ENCODE measurements at places on chromosomes 13 and 19.

DNA sequence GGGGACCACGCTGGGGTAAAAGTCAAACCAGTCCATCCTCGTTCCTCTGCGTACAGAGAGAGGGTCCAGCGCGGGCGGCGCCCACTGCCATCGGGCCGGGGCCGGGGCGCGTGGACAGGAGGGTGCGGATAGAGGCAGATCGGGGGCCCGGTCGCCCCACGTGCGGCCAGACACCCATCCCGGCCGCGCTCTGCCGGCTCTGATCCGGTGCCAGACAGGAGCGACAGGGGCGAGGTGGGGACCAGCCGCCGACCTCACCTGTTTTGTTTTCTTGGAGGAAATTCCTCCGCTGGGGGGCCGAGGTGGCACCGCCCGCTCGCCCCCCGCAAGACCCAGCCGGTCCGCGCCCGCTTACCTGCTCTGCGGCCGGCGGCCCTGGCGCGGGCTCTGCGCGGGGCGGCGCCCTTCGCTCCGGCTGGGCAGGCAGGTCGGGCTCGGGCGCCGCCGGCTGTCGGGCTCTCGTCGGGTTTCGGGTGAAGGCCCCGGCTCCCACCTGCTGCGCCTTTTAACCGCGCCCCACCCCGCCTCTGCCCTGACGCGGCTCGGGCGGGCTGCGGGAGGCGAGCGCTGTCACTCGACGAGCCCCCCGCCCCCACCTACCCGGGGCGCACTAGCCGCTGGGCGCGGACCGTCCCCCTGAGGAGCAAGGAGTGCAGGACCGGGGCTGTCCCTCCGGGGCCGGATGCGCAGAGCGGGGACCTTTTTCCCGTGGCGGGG is at the start of gene GJB6:
TSS of gene GJB6 (minus strand) at position 481 of the 717 bp plus-strand sequence. CDS start 8,839 bp downstream, outside the sequence.
- DNase-seq: no peak

- DNase-seq: no peak
Observed at GRCh38 chr13:30172593-30173302, 134.6 kb downstream of the KATNAL1 start.

- no peak for DNase-seq
Observed at GRCh38 chr19:14059093-14059480, 2.8 kb downstream of the PALM3 start.

GRCh38 chr13:46682707-46683106 is 114.3 kb downstream of the ESD start:
- DNase-seq: no peak

DNA sequence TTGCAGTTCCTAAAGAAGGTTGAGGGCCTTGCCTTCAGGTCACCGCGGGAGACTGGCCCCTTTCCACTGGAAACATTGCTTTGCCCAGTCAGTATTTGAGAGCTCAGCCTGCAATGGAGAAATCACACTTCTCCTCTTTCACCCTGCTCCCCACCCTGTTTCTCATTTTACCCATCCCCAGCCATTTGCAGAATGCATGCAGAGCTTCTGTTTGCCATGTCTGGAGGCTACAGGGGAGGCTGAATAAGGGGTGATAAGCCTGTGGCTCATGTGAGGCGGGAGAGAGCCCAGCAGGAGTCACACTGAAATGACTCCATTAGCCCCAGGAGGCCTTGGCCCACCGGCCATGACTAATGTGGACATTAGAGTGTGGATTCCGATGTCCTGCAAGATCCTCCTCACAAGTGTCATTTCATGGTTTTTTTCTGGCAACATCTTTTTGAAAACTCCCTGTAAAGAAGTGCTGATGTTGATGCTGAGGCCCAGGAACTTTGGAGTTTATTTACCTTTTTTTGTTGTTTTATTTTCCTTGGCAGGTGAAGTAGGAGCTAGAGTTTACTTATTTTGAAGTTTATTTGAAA is 6.3 kb downstream of the SPINT2 start:
- no peak for DNase-seq

DNA sequence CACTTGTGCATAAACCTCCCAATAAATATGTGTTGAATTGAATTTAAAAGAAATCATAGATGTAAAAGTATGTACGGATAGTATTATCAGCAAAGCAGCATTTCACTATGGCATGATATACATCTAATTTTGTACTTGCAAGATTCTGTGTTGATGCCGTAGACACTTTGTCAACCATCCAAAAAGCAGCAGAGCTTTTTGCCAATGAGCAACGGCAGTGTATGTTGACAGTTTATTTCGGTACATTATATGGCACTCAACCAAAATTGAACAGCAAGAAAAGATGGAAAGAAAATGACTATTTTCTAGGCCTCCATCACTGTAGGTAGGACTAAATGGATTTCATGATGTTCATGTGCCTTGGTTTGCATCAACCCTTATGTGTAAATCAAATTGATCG is 543.7 kb downstream of the DACH1 start:
- no peak for DNase-seq

GRCh38 chr13:36132376-36132775 is 1.2 kb upstream of the DCLK1 start:
- no peak for DNase-seq

DNA sequence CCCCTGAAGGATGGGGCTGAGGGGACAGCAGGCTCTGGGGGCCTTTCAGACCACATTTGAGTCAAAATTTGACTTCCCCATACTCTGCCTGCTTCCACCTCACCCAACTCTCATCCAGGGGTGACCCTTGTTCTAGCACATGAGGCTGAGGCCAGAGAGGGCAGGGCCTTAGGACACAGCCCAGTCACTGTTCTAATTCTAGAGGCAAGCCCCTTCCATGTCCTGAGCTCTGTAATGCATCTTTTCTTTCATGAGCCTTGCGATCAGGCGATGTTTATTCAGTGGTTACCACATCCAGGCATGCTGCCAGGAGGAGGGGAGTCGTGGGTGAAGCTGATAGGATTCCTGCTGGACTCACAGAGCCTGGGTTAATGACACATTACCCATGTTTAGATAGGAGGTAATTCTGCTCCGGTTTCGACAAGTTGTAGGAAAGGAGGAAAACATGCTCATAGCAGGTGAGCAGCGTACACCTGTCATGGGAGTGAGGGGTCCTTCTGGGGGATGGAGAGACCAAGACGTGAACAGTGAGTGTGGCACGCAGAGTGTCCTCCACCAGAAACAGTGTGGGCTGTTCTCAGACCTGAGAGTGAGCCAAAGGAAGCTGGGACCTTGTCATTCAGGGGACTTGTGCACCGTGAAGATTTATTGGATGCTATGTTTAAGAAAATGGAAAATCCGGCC is 9.3 kb downstream of the RPS9 start:
- peak; percentile 58 for DNase-seq

- DNase-seq: no peak
Observed at GRCh38 chr13:110396476-110396875, 89.4 kb downstream of the COL4A2 start.

DNA sequence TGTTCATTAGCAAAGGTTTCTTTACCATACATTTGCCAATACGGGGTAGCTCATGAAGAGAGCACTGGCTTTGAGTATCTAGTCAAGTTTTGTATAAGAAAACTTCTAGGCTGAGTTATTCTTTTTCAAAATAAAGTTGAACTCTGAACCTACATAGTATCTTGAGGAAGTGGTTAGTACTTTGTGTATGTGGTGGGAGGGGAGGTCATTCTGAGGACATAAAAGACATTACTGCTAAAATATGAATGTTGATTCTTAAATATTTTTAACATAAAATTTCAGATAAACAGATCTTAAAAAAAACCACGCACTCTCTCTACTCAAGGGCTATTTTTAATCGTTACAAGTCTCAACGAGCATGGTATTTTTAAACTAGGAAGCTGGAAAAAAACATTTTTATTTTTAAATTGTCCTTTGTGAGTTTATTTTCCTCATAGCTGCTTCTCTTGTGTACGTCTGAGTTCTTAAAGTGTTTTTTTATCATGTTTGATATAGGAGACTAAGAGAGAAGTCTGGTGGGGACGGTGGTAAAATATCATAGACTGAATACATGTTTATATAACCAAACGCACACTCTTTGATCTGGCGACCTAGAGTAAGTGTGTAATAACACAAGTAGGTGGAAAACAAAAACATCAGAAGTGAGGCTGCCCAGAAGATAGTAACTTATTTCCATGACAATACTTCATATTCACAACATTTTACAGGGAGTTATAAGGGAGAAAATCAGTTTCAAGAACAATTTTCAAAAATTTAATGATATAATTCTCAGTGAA is 118.0 kb upstream of the POSTN start:
- DNase-seq: no peak

DNA sequence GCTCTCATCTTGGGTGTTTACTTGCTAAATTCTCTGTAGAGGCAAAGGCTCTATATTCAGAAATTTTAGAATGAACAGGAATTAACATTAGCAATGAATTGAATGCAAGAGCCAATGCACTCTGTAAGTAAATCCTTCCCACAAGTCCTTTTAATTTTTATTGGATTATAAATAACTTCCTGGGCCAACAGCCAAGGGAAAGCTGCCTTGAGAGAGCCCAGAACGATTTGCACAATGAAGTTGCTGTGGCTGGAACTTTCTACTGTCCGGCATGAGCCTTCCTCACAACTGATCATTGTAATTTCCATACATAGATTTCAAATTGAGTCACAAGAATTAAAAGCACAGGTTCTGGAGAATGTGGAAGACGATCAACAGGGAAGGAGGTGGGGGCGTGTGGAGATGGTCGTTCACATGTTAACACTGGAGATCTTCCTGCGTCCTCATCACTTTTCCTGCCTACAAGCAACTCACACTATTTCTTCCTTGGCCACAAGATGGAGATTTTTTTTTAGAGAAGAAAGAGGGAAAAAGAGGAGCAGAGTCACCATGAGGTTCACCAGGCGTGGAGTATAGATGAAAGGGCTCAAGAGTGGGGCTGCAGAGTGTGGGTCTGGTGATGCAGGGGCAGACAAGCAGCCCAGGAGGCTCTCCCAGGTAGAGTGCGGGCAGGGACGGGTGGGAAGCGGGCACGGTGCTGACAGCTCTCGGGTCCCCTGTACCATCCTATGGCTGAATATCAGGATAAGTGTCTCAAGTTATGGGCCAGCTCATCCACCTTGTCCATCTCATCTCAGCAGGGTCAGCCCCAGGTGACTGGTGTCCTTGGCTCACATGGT is 110.7 kb downstream of the SOX1 start:
- DNase-seq: no peak

DNA sequence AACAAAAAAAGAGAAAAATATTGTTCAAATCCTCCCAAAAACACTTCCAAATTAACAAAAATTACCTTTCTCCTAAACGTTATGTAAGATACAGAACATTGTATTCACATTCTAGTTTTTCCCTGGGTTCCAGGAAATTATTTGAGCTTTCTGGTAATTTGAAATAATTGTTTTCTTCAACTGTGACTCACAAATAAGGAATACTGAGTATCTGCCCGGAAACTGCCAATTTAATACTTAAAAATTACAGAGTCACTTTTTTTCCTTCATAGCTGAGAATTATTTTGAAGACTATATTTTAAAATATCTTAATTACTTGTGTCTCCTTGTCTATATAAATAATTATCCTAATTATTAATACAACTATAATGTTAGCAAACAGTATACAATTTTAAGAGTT is 709.0 kb upstream of the ARGLU1 start:
- DNase-seq: no peak

DNA sequence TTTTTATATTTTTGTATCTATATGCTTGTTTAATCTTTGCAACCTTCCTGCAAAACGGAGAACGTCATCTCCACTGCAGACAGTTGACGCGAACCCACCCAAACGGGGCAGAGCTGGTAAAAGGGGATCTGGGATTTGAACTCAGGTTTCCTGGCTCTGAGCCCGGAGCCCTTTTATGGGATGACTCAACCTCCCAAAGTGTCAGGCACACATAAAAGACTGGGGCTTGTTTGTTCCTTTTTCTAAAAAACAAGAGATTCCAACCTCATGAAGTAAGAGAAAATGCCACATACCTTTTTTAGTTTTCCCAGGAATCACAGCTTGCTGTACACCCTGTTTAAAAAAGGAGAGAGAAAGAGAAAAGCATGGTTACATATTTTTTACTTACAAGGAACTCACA is 78.9 kb downstream of the GADD45B start:
- DNase-seq: no peak

DNA sequence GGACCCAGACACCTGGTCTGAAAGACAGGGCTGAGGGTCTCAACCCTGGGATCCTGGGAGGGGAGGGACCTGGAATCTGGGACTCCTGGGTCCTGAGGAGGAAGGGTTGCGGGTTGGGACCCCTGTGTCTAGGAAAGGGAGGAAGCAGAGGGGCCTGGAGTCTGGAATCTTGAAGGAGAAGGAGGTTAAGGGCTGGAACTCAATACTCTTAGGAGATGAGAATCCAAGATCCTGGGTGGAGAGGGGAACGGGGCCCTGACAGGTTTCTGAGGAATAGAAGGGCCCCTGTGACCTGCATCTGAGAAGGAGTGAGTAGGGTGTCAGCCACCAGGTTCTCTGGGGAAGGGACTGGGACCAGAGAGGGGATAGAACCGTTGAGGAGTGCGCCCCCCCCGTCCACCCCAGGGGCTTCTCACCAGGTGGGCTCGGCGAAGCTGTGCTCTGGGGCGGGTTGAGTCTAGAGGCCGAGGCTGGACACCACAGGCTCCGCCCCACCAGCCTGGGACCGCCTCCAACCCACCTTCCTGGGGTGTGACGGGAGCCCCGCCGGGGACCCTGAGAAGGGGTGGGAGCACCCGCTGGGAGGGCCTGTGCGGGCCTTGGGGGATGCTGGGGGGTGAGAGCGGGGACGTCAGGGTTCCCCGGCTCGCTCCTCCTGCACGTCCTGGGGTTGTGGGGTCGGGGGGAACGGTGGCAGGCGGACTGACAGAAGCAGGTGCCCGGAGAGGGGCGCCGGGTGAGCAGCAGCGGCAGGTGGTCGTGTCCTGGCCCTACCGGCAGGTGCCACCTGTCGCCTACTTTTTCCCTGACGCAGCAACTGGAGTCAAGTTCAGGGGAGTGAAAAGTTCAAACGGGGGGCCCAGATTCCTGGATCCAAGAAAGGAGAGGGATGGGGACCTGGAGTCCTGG is at the start of gene MAMSTR:
TSS of gene MAMSTR (minus strand) at position 463 of the 909 bp plus-strand sequence. CDS start 694 bp downstream, outside the sequence.
- DNase-seq: no peak

- DNase-seq: no peak
Observed at GRCh38 chr19:33268162-33268991, 34.0 kb downstream of the CEBPA start.

GRCh38 chr13:34430294-34430693 is 511.8 kb upstream of the NBEA start:
- no peak for DNase-seq

GRCh38 chr13:110403721-110404120 is 96.6 kb downstream of the COL4A2 start:
- no peak for DNase-seq

All from amygdala (tissue), 56 donors.